Activated CD4-positive, alpha-beta T cell treated with anti-CD3 and anti-CD28 coated beads for 24 hours (primary cell): ENCODE measurements at places on chromosomes 3 and 15.
A peak's percentile ranks its signal among the peaks of the same experiment; 100 is the strongest.

GRCh38 chr3:53240989-53241972 lies 14.5 kb downstream of the TKT start:
- no peak for DNase-seq

- no peak for DNase-seq
Observed at GRCh38 chr3:60298141-60298540, 953.1 kb downstream of the FHIT start.

DNA sequence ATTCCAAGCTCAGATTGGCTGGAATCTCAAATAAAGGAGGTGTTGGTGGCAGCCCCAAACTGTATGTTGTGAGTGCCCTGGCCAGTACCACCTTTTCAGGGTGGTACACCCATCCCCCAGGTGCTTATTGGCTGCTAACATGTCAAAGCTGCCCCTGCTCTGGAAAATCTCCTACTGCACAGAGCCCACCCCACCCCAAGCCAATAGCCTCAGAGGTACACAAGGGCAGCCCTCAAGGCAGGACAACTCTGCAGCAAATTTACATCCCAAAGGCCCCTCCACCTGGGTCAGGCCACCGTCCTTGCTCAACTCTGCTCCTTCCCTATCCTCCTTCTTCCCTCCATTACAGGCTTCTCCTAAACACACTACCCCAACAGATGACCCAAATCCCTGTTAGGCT lies 37.1 kb upstream of the LYZL4 start:
- no peak for DNase-seq

- DNase-seq: no peak
Observed at GRCh38 chr3:29708884-29709283, 428.0 kb downstream of the RBMS3 start.

DNA sequence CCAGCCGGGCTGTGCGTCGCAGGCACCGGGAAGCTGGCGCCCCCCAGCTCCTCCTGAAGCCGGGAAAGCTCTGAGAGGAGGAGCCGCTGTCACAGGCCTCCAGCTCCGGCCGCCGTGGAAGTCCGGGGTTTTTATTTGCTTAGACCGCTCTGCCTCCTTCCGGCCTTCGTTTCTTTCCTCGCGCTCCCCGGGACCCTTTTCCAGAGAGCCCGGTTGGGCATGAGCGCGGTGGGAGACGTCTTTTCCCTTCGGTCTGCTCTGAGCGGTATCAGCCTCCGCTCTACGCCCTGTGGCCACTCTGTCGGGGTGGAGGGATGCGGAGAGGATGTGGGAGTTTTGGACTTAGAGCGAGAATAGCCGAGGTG lies 559 bp downstream of the SENP5 start:
- peak; percentile 15 for DNase-seq

- no peak for DNase-seq
Observed at GRCh38 chr3:80439490-80439889, 671.7 kb upstream of the ROBO1 start.

GRCh38 chr3:41137686-41138111 lies 61.6 kb upstream of the CTNNB1 start:
- no peak for DNase-seq

DNA sequence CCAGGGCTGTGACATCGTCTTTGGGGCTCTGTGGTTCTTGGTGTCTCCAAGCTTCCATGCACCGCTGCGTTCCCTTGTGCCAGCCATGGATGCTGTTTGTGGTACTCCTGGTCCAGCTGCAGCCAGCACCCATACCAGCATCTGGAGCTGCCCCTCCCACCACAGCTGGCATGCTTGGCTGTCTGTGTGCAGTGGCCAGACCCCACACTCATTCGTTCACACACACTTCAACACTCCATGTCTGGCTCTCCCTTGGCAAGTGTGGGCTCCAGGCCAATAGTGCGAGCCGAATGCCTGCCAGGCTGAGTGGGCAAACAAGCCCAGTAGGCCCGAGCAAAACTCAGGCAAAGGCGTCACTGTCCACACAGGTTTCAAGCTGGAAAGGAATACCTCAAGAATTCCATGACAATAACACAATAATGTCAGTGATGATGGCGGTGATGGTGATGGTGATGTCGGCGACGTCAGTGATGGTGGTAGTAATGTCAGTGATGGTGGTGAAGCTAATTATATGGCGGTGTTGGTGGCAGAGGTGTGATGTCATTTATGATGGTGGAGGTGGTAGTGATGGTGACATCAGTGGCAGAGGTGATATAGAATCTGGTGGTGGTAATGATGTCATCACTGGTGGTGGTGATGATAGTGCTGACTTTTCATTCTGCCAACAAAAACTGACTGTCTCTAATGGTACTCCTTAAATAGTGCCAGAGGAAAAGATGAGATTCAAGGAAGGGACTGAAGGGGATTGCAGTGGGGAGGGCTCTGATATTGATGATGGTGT lies 19.3 kb downstream of the TBC1D21 start:
- DNase-seq: no peak

- DNase-seq: no peak
Observed at GRCh38 chr15:30923429-30923828, 19.7 kb downstream of the FAN1 start.

- DNase-seq: no peak
Observed at GRCh38 chr3:188417271-188417696, 263.3 kb downstream of the LPP start.

DNA sequence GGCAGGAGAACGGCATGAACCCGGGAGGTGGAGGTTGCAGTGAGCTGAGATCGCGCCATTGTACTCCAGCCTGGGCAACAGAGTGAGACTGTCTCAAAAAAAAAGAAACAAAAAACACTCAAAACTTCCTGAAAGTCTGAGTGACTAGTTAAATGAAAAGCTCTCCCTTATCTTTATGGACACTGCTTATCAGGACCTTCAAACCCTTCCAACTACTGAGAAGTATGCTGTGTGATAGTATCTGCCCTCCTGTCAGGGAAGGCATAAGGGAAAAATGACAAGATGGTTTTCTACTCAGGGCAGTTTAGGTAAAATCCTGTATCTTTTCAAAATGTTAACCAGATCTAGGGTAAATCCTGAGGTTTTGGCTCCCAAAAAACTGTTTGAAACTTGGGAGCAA lies 21.8 kb downstream of the EMC7 start:
- no peak for DNase-seq

- DNase-seq: no peak
Observed at GRCh38 chr3:155233213-155233612, 60.3 kb downstream of the STRIT1 start.

DNA sequence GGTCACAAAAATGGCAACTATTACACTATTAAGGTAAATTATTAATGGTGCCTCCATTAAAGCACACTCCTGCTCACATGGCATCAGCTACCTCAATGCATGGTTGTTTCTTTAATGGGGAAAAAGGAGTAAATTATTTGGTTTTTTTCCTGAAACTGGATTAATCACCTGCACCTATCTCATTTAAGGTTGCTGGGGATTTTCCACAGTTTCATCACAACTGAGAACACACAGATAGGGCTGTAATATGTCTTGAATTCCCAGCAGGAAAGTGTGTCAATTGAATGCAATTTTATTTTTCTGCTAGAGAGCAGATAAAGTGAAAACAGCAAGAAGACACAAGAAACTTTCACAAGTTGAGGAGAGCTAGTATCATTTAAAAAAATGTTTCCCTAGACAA lies 36.4 kb downstream of the RFTN1 start:
- DNase-seq: no peak

DNA sequence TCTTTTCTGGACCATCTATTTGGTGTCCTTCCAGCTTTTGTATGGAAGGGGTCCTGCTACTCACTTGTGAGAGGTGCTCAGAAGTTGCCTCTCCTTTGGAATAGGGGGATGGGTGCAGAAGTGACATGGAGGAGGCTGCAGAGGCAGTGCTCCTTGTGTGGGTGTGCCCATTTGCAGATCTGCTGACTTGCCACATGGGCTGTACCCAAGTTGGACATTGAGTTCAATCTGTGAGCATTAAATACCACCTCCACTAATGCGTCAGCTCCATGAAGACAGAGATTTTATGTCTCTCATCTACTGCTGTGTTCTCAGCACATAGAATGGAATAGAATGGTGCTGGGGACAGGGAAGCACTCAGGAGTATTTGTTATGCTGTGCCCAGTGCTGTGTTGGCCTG lies 76.2 kb downstream of the RGMA start:
- DNase-seq: no peak

GRCh38 chr3:49740427-49740826 lies 16.7 kb upstream of the GMPPB start:
- DNase-seq: no peak

DNA sequence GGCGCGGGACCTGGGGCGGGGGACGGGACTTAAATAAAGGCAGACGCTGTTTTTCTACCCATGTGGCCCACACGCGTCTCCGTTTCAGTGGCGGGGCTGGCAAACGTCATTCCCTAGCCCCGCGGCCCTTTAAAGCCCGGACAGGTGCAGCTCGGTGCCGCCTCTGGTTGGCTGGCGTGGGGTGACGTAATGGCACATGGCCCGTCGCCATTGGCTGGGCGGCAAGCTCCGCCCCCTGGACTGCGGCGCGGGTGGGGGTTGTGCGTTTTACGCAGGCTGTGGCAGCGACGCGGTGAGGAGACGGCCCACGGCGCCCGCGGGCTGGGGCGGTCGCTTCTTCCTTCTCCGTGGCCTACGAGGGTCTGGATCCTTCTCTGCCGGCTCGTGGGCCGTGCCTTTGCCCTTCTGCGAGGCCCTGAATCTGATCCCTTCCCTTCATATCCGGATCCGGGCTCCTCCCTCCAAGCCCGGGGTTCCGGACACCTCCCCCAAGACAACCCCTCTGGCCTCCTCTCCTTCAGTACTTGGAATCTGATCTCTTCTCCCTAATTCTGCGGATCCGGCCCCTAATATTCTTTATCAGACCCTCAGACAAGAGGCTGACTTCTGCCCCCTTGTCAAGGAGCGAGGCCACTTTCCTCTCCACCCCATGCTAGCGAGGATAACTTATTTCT lies at the start of gene CRELD1:
CRELD1 (plus strand) TSS at position 274 of the 674 bp plus-strand sequence. CDS start 605 bp downstream, outside the sequence.
- DNase-seq: peak; percentile 94

DNA sequence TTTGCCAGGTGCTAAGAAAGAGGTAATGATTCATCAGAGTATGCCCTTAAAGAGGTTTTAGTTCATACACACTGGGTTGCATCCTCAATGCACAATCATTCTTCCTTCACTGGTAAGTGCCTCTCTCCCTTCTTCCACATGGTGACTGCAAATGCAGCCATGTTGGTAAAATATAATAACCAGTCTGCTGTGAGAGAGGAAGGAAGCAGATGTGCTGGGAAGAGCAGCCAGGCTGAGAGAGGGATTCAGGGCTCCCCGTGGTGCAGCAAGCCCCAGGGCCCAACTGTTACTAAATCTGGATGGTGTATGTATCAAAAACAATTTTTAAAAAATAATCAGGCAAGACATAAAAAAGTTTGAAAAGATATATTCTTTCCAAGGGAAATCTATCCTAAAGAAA lies 498.1 kb downstream of the MAGI1 start:
- no peak for DNase-seq

DNA sequence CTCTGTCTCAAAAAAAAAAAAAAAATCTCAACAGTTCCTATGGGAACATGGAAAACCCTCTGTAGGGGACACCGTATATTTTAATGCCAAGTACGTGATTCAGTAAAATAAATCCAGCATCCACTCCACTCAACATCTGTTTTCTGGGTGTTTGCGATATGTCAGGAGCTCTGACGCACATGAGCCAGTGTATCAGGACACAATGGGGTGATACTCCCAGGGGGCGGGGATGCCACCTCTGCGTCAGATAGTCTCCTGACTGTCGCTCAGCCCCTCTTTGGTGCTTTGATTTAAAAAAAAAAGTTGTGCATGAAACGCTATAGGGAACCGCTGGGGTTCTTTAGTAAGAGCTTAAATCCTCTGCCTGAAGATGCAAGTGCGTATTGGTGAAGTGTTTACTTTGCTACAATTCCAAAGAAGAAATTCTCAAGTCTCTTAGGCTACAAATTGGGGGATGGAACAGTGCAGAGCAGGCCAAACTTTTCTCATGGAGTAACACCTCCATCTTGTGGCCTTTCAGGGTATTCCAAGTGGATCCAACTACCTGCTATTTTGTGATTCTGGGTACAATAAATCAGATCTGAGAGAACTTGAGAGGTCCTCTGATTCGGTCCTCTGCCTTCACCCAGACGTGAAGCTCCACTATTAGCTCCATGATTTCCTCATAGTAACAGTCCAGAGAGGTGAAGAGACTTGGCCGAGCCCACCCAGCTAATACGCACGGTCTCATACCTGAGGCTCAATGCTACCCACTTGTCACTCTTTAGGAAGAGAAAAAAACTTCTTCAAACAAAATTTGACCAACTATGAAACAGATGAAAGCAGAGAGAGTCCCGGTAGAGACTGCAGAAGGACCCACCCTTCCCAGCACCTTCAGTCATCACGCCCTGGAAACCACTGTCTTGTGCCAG lies 9.3 kb upstream of the NR2E3 start:
- no peak for DNase-seq

- DNase-seq: no peak
Observed at GRCh38 chr15:69084404-69085030, 70.0 kb downstream of the NOX5 start.

- DNase-seq: no peak
Observed at GRCh38 chr15:67766968-67767367, 58.3 kb upstream of the SKOR1 start.

DNA sequence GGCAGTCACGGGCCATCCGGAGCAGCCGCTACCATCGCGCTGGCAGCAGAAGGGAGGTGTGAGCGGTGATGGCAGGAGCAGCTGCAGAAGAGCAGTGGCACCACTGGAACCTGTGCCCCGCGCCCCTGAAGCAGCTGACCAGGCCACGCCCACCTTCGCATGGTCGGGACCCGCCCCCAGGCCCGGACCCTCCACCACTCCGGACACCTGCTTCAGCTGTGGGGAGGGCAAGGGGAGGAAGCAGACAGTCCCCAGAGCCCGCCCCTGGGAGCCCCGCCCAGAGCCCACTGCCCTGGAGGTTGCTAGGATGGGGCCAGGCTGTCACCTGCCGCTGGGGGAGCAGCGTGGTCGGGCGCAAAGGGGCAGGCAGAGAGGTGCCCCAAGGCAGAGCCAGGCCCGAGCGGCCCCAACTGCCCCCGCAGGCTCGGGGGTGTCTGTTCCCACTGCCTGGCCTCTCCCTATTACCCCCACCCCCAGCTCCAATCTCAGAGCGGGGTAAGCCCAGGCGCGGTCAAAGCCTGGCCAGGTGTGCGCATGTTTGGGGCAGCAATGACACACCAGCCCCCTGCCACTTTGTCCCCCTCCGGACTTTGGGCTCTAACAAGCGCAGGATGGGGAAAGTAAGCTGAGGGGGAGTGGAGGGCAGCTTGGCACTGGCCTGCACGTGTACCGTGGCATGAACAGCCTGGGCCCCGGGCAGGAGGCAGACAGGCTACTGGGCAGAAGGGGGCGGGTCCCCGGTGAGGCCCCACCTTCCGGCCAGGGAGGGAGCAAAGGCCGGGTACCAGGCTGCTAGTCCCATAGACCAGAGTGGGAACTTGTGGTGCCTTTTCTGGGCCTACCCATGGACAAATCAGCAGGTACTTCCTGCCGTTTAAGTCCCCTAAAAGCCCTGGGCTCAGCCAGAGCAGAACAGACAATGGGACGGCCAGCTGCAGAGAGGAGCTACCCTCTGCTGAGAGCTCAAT lies 8.7 kb downstream of the SPCS1 start:
- no peak for DNase-seq

- DNase-seq: no peak
Observed at GRCh38 chr3:143092191-143092590, 27.4 kb upstream of the CHST2 start.

GRCh38 chr3:124621498-124621897 lies 108.8 kb upstream of the UMPS start:
- DNase-seq: no peak

GRCh38 chr3:114083112-114083511 lies 26.6 kb downstream of the QTRT2 start:
- DNase-seq: no peak
